ENCODE measurements at places on chromosomes 6 and 20.
A peak's percentile ranks its signal among the peaks of the same experiment; 100 is the strongest.

GRCh38 chr20:52529826-52530225 lies 338.2 kb upstream of the ZFP64 start:
- no peak for DNase-seq

- no peak for DNase-seq
Observed at GRCh38 chr6:150640556-150641209, 41.0 kb downstream of the PLEKHG1 start.

DNA sequence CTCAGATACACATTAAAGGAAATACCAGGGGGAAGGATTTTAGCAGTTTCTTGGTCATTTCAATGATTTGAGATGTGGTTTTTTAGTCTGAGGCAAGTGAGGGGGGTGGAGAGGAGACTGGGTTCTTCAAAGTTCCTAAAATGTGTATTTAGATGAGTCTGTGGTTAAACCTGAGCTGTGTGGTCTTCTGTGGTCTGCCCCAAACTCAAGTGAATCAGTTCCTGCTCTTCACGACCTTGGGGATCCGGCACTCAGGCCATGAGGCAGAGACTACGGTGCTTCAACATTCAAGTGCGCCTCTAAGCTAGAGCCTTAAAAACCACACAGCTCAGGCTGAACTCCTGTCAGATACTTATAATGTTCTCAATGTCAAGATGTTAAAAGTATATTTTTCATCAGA lies 406.7 kb downstream of the LMBRD1 start:
- DNase-seq: no peak

- no peak for DNase-seq
Observed at GRCh38 chr6:43967719-43968091, 159.5 kb downstream of the MRPL14 start.

GRCh38 chr20:50170549-50171220 lies 17.2 kb upstream of the PEDS1 start:
- DNase-seq: no peak

DNA sequence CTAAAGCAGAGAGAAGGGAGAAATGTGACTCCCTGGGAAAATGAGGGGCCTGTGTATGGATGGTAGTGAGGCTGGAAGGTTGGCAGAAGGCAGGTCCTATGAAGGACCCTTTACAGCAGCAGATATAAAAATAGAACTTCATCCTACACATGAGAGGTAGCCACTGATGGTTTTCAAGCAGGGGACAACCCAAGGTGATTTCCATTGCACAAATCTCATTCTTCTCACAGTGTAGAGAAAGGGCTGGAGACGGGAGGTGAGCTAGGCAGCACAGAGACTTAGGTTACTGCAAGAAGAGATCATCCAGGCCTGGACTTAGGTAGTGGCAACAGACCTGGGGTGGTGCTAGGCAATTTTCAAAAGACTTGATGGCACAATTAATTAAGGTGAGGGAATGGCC lies 30.7 kb downstream of the TRAM2 start:
- DNase-seq: no peak

DNA sequence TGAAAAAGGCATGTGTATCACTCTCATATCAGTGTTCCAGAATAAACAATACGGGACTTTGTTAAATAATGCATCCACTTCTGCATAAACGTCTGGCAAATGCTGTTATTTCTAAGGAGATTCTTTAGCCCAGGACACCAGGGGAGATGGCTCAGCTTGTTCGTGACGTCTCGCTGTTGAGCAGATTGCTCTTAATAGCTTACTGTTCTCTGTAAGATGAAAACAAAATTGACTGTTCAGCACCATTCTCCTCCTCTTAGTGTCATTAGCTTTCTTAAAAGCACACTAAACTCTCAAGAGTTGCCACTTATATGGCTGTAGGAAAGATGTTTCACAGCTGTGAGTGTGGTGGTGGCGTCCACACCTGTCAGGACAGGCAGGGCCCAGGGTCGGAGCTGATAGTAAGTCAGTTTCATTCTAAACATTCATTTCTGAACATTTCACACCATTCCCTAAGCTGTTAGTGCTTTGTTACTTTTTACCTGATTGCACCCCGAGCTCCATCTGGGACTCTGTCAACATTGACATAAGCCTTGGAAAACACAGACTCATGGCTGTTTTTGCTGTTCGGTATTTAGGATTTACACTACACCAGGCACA lies 132.1 kb downstream of the ZDHHC14 start:
- no peak for DNase-seq

DNA sequence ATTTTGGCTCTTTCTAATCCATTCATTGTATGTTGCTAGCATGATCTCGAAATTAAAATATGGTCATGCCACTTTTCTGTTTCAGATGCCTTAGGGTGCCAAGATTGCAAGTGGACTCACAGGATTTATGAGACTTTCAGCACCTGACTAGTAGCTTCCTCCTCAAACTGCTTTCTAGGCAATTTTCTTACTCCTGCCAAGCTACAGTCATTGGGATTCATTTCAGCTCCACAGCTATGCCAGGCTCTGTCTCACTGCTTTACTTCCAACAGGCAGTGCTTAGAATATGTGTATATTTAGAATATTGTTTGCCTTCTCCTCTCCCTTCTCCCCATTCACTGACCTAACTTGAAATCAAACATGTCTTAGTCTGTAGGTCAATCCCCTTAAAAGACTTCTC lies 681.4 kb downstream of the TENT5A start:
- DNase-seq: no peak

DNA sequence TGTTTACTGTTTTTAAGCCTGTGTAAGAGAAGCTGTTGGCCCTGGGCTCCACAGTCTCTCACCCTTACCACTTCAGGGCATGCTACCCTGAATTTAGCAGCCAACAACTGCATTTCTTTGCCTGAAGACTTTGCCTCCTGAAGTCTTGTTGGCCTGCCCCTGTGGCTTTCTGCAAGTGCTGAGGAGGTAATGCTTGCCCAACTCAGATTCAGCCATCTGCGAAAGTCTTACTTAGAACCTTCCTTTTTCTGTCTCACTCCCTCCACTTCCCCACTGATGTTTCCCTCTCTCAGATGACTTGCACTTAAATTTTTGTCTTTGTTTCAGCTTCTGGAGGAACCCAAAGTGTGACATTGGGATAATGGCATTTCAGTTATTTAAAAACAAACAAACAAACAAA lies 11.8 kb upstream of the IBTK start:
- DNase-seq: peak; percentile 64

DNA sequence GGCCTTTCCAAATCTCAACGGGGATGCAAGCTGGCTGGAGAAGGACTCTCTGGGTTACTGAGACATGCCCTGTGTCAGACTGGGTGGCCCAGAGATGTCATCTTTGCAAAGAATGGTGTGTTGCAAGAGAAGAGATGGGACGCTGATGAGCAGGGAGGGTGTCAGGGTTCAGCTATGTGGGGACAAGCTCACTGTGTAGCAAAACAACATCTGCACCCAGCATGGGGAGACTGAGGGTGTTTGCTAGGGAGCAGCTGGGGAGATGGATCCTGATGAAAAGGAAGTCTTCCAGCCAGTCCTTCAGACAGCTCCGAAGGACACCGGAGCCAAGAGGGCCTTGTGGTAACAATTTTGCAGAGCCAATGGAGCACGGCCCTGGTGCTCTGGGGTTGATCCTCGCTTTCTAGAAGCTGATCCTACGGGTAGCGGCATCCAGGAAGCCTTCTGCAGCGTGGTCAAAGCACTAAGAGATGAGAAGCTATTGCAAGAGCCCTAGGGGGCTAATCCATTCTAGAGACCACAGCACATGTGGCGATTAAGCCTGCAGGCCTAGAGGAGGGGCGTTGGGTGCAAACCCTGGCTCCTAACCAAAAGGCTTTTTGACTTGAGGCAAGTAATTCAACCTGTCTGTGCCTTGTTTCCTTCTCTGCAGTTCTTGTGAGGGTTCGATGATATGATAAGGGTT lies 39.9 kb downstream of the EDN3 start:
- no peak for DNase-seq

- DNase-seq: no peak
Observed at GRCh38 chr6:27471365-27472115, 1.4 kb downstream of the ZNF184 start.

DNA sequence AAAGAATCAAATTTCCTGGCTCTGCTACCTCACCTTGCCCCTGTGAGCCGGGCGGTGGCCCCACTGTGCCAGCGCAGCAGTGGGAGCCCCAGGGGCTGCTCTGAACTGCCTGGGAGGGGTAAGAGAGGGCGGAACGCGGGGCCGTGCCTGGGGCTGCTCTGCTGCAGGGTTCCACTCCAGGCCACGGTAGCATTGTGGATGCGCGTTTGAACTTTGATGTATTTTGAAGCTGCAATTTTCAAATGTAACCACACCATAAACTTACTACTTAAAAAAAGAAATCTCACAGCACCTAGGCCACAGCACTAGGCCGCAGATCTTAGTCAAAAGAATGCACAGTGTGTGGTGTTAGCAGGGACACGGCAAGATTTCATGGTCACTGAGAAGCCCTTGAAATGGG lies 57.5 kb downstream of the PRDM1 start:
- DNase-seq: no peak

- no peak for DNase-seq
Observed at GRCh38 chr20:4512891-4513550, 208.7 kb upstream of the PRND start.

- DNase-seq: no peak
Observed at GRCh38 chr6:35717449-35718374, 19.1 kb upstream of the ARMC12 start.

DNA sequence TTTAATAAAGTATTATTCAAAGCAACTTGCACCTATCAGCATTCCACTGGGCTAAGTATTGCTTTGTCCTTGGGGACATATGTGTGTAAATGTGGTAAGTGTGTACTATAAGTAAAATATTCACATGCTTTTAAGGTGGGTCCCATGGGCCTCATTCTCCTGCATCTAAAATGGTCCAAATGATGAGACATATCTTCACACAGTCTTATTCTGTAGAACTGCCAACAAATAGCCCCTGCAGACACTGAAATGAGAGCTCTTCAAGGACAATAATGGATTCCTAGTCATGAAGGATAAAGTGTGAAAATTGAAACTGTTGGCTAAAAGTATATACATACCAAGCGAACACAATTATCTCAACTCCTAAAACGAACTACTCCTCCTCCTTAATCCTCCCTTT lies 81.8 kb downstream of the SMLR1 start:
- no peak for DNase-seq

- no peak for DNase-seq
Observed at GRCh38 chr6:148164645-148165044, 178.0 kb upstream of the SASH1 start.

DNA sequence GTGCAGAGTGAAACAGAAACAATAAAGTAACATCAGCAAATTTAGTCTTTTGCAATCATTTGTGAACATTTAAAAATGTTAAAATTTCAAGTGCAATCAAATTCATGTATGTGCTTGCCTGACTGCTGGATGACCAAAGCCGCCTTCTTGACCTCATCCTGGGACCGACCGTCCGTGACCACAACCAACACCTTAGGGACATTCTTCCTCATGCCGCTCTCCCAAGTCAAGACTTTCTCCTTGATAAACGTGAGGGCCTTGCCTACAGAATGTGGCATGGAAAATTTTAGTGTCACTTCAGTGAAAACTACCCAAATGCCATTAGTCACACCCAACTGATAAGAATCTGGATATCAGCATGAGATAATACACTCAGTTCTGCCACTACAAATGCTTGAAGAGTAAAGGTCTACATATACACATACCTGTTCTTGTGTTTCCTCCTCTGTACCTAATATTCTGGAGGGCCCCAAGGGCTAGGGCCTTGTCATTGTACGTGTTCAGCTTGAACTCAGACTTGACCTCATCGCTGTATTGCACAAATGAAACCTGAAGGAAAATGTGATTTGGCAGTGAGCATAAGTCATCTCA lies 86.8 kb downstream of the COL12A1 start:
- no peak for DNase-seq

DNA sequence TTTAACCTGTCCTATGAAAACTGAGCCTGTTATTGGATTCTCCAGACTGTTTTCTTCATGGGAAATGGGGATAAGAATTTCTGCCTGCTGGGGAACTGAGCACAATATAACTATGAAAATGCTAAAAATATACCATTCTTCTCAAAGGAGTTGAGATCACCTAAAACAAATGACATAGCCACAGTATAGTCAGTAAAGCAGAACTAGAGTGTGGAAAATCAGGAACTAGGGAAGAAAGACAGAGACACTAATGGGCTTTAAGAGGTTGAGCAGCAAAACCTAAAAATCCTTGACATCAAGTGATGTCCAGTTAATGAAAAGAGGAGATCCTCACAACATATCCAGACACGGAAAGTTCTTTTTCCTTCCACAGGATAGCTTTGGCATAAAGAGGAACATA lies 215.7 kb upstream of the CST7 start:
- DNase-seq: no peak

DNA sequence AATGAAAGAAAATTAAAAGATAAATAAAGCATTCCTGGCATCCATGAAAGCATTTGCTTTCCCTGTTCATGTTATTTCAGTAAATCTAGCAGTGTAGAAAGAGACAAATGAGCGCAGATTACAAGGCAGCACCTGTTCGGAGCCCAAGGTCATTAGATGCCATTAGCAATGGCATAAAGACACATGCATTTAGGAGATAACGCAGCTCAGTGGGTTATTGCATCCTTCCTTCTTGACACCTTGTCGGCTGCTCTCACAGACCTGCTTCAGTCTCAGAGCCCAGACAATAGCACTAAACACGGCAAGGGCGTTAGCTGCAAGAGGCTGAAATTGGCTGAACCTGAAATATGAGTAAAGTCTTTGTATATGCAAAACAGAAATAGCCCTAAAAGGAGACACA lies 140.3 kb downstream of the ATXN1 start:
- no peak for DNase-seq

DNA sequence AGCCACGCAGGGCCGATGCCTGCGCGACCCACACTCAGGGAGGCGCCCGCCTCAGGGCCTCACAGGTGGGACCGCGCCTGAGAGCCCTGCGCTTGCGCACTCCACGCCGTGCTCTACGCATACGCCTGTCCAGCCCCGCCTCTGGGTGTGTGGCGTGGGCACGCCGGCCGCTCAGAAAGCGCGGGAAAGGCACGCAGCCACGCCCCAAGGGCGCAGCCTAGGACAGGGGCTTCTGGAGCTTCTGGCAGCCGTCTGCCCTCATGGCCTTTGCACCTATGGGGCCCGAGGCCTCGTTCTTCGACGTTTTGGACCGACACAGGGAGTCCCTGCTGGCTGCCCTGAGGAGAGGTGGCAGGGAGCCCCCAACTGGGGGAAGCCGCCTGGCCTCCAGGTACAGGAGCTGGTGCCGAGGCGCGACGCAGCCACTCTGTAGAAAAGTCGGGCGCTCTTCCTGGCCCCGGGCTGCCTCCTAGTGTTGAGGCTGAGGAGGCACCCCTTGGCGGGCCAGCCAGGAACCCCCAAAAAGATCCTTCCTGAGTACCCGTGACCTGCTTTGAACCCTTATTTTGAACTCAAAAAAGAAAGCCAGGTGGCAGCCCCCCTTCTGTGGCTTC lies at the start of gene SPO11:
Gene SPO11 (plus strand): TSS at position 196 of the 614 bp plus-strand sequence. CDS start 65 bp downstream, at position 261.
- no peak for DNase-seq
